Mucosa of gallbladder (tissue), 1 donor: ENCODE measurements at places on chromosomes 1 and 21. TPM values are rescaled to one million over a fixed set of nuclear protein-coding genes. Genes with fewer than 3 reads are reported as not detected.

DNA sequence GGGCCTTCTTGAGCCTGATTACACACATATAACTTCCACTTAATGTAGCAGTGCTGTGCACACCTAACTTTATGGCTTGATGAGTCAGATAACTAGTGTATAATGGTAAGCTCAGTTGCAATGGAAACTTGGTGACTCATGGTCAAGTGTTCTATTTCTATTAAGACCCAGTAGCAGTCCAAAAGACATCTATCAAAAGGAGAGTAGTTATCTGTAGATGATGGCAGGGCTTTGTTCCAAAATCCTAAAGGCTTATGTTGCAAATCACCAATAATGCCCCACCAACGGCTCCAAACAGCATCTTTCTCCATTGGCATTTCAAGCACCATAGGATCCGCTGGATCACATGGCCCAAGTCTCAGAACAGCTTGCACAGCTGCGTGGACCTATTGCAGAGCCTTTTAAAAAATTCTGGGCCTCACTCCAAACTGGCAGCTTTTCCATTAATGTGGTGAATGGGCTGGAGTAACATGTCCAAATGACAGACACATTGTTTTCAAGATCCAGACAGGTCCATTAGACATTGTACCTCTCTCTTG lies 566.8 kb upstream of the USP24 start:
- DNase-seq: no peak

Gene CADM3
- total RNA-seq: 5.2 TPM

Gene TMEM222
- total RNA-seq: 34.3 TPM

Gene ARHGEF19
- 6.4 TPM for total RNA-seq

- DNase-seq: no peak
Observed at GRCh38 chr1:230040440-230040839, 26.6 kb upstream of the GALNT2 start.

DNA sequence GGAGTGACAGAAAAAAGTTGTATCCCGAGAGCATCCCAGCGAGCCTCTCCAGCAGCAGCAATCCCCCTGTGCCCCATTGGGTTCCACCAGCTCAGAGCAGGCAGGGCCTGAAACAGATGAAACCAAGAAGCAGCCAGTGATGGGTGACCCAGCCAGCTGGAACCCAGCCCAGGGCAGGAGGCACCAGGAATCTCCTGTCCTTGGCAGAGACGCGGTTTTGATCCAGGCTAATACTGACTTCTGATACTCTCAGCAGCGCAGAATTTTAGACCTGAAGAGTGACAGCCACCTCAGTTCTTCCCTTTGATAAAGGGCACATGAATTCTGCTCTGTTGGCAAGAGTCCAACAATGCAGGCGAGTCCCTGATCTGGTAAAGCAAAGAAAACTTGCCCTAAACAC lies 11.4 kb upstream of the OLIG1 start:
- DNase-seq: no peak

GRCh38 chr1:200153277-200154055 lies 126.0 kb downstream of the NR5A2 start:
- no peak for DNase-seq

DNA sequence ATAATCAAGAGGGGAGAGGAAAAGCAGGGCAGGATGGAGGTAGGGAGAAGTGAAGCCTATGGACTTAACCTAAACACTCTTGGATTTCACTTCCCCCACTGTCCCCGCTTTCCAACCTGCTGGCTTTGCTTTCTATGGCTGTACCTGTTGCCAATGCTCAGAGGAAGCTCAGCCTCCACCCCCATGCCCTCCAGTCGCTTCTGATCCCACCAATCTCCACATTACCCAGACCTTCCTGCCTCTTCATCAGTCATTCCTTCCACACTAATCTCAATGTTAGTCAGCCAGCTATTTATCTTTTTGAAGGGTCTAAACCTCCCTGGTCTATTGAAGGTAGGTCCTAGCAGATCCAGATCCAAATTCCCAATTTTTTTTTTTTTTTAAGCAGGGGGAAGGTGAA lies 24.1 kb downstream of the ERI3 start:
- no peak for DNase-seq
